ENCODE measurements at places on chromosomes 11 and 22.

- no peak for DNase-seq
These were observed 9.8 kb downstream of the TRAF6 start for GRCh38 chr11:36500315-36500721.

DNA sequence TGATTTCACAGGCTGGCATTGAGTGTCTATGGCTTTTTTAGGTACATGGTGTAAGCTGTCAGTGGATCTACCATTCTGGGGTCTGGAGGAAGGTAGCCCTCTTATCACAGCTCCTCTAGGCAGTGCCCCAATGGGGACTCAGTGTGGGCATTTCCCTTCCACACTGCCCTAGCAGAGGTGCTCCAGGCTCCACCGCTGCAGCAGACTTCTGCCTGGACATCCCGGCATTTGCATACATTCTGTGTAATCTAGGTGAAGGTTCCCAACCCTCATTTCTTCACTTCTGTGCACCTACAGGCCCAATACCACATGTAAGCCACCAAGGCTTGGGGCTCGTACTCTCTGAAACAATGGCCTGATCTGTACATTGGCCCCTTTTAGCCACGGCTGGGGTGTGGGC, 78.3 kb downstream of the RNF169 start:
- DNase-seq: no peak

DNA sequence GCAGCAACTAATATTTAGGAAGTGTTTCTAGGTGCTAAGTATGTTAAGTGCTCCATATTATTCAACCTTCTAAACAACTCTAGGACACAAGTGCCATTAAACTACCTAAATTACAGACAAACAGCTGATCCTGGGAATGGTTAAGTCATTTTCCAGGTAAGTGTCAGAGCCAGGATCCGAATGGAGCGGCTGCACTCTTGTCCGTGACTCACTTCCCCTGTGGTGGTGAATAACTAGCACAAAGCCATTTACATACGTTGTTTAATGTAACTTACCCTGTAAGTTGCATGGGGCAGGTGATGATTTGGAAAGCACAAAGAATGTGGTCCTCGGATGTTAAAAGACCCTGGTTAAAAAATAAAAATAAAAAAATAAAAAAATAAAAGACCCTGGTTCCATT, 8.8 kb upstream of the PRG2 start:
- DNase-seq: no peak

GRCh38 chr11:72975778-72976521, 161.7 kb downstream of the ATG16L2 start:
- no peak for DNase-seq

- DNase-seq: no peak
These were observed 11.3 kb upstream of the MS4A7 start for GRCh38 chr11:60367009-60367408.

GRCh38 chr11:115168229-115168671, 336.0 kb downstream of the CADM1 start:
- no peak for DNase-seq
